Nasal cavity respiratory epithelium epithelial cell of viscerocranial mucosa (primary cell): ENCODE measurements at places on chromosomes 2 and 18. TPM values are rescaled to one million over a fixed set of nuclear protein-coding genes. Genes with fewer than 3 reads are reported as not detected.

IL36B gene
- total RNA-seq = under 0.01 TPM in 1 of 2 replicates, not detected in the other

IAH1 gene
- 35.2 and 38.4 TPM in 2 replicates for total RNA-seq

VWC2L gene
- total RNA-seq = 0.07 TPM in 1 of 2 replicates, not detected in the other

FZD7 gene
- 2.1 and 4.1 TPM in 2 replicates for total RNA-seq

RIT2 gene
- not detected in 2 replicates for total RNA-seq

CRYGD gene
- total RNA-seq = not detected in 2 replicates

SCN3A gene
- not detected in 2 replicates for total RNA-seq

MGAT5 gene
- total RNA-seq = 75.5 and 77.9 TPM in 2 replicates

TCF4 gene
- total RNA-seq = 3.4 and 14.5 TPM in 2 replicates

GATA6 gene
- 1.7 and 4.2 TPM in 2 replicates for total RNA-seq

HRH4 gene
- total RNA-seq = 0.21 and 0.34 TPM in 2 replicates

GRB14 gene
- 2.6 and 3.1 TPM in 2 replicates for total RNA-seq

MREG gene
- 35.9 and 45.3 TPM in 2 replicates for total RNA-seq
